Dorsolateral prefrontal cortex (tissue), 122 donors: ENCODE measurements at places on chromosomes 3 and 15. TPM values are rescaled to one million over a fixed set of nuclear protein-coding genes. Genes with fewer than 3 reads are reported as not detected.

RAB6B gene
- 409 TPM for total RNA-seq

FANCD2 gene
- total RNA-seq: 2.6 TPM

SLC38A3 gene
- 23.5 TPM for total RNA-seq

EOMES gene
- not detected for total RNA-seq

PPP1R14D gene
- not detected for total RNA-seq

SLC4A7 gene
- 90.5 TPM for total RNA-seq

GPR27 gene
- total RNA-seq: 17.5 TPM

ZCWPW2 gene
- total RNA-seq: 6.3 TPM

SLC9C1 gene
- total RNA-seq: not detected

TIMP4 gene
- total RNA-seq: 3.3 TPM

SEMA6D gene
- 79.9 TPM for total RNA-seq

SLC2A2 gene
- total RNA-seq: not detected

SAMD7 gene
- total RNA-seq: 0.28 TPM

BTLA gene
- 0.25 TPM for total RNA-seq

SI gene
- total RNA-seq: not detected

FSIP1 gene
- 5.1 TPM for total RNA-seq

PLD1 gene
- total RNA-seq: 37.6 TPM

RTP1 gene
- 2.4 TPM for total RNA-seq

SIAH2 gene
- total RNA-seq: 21.4 TPM

ROPN1B gene
- total RNA-seq: 2.2 TPM
